Testis (tissue), 5 donors: ENCODE measurements at places on chromosomes 7 and 10.
A peak's percentile ranks its signal among the peaks of the same experiment; 100 is the strongest.

GRCh38 chr7:123754271-123754871 is 5.6 kb upstream of the WASL start:
- no peak for DNase-seq
- no peaks in the 10 kb centered on the region for H3K36me3 ChIP-seq

GRCh38 chr10:8037199-8037801 is 17.2 kb upstream of the GATA3 start:
- H3K4me1 ChIP-seq = peaks cover 12% of the 10 kb centered on the region
- H3K4me3 ChIP-seq = no peak overlapping the region
- no peak overlapping the region for H3K27ac ChIP-seq
- H3K36me3 ChIP-seq = no peaks in the 10 kb centered on the region
- H3K27me3 ChIP-seq = peaks cover 12% of the 10 kb centered on the region
- no peak for DNase-seq

DNA sequence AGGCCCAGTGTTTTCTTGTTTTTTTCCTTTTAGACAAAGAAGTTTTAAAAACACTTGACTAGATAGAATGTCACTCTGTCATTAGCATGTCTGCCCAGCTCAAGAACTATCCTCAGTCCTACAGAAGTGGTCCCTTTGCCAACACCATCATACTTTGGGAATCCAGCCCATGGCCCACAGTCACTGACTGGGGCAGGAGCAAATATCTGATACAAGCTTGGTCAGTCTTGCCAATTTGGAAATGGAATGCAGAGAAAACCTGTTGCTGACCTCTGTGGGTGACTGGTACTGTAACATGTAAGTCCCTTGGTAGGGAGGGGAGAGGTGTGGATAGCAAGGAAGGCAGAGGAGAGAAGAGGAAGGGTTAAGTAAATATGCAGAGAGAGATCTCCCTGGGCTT is 47.8 kb downstream of the IPMK start:
- no peak for DNase-seq
- no peaks in the 10 kb centered on the region for H3K27me3 ChIP-seq
- no peak overlapping the region for H3K4me3 ChIP-seq
- H3K4me1 ChIP-seq = no peaks in the 10 kb centered on the region
- H3K36me3 ChIP-seq = no peaks in the 10 kb centered on the region

- H3K27ac ChIP-seq = no peak overlapping the region
- no peaks in the 10 kb centered on the region for H3K27me3 ChIP-seq
- no peaks in the 10 kb centered on the region for H3K36me3 ChIP-seq
- H3K4me1 ChIP-seq = no peaks in the 10 kb centered on the region
- peak; percentile 77 for DNase-seq
Measured at GRCh38 chr7:1193593-1194424, 33.8 kb upstream of the ZFAND2A start.

DNA sequence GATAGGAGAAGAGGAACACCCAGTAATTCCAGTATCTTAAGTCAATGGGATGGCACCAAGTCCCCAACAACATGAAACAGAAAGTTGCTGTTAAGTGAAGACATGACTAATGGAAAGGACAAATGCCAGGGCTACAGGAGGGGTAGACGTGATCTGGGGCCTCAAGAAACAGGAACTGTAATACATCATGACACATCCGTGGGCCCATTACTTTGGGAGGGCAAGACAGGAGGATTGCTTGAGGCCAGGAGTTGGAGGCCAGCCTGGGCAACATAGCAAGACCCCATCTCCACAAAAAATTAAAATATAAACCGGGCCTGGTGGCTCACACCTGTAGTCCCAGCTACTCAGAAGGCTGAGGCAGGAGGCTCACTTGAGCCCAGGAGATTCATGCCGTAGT is 408.6 kb upstream of the PRKCQ start:
- no peak overlapping the region for H3K4me3 ChIP-seq
- H3K4me1 ChIP-seq = no peaks in the 10 kb centered on the region
- H3K27me3 ChIP-seq = no peaks in the 10 kb centered on the region
